Stimulated activated CD8-positive, alpha-beta memory T cell treated with anti-CD3 and anti-CD28 coated beads, Interleukin-2, amount 100 ng/mL, for 1 hour (primary cell): ENCODE measurements at places on chromosomes 4 and X.

- DNase-seq, result no peak
Observed at GRCh38 chr4:123786163-123786915, 389.7 kb downstream of the SPRY1 start.

- DNase-seq, result no peak
Observed at GRCh38 chr4:82975792-82976191, 34.8 kb downstream of the LIN54 start.

GRCh38 chr4:170772429-170772828, 682.7 kb upstream of the AADAT start:
- DNase-seq, result no peak

GRCh38 chr4:135244056-135244455, 1042.5 kb upstream of the PABPC4L start:
- no peak for DNase-seq

DNA sequence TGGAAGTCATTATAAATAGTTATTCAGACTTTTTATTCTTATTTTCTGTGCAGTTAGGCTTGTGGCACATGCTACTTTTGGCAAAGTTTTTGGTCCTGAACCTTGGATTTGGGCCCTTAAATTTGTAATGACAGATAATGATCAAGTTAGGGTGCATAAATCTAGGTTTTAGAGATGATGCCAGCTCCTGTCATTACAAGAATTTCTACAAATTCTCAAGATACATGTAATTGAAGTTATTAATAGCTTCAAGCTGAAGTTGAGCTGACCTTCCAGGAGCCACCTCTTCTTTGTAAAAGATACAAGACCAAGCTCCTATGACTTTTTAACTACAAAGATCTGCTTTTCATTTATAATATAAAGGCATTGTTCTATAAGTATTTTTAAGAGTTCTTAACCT, 255.6 kb upstream of the UGT8 start:
- DNase-seq, result no peak

- DNase-seq, result no peak
Observed at GRCh38 chr4:48588230-48589097, 98.4 kb downstream of the ZAR1 start.
